ENCODE measurements at places on chromosomes 7 and 10. TPM values are rescaled to one million over a fixed set of nuclear protein-coding genes. Genes with fewer than 3 reads are reported as not detected.
A peak's percentile ranks its signal among the peaks of the same experiment; 100 is the strongest.

Gene SPDYE2
- not detected for total RNA-seq

DNA sequence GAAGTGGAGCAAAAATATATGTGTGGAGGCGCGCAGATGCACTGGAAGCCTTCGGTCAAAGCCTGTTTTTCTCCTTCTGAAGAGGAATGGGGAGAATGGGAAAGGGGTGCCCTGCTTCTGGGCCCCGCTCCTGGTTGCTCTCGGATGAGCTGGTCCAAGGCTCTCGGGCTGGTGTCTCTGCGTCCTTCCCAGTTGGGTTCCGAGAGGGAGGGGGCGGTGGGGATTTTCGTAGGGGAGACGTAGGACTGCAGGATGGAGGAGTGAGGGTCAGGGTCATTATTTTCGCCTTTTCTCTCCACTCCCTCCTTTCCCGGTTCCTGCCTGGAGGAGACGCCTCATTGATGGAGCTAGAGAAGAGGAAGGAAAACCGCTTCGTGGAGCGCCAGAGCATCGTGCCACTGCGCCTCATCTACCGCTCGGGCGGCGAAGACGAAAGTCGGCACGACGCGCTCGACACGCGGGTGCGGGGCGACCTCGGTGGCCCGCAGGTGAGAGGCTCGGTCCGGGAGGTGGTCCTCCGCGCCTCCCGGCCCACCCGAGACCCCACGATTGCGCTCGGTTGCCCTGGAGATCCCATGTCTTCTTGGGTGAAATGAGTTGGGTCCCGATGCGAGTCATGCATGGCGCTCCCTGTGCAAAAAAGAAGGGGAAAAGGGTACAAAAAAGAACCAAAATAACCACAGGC, 790 bp downstream of the ADAM22 start:
- no peak for DNase-seq

DNA sequence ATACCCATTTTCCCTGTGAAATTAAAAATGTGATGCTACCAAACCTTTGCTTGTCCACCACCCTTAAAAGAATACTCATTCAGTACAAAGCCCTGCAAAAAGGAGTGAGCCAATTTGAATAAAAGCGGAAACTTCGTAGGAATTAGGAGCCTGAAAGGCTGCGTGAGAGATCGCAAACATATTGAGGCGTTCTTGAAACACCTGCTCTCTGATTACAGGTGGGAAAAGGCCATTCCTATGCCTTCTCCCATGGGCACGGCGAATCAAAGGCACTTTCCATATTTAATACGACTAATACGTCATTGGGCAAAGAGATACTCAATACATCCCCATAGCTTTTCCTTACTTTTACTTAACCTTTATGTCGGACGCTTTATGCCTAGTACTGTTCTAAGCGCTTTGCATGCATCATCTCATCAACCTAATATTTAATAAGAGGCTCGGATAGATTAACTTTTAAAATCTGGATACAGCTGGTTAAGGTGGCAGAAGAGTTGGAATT, 30.9 kb upstream of the KMT2E start:
- no peak for DNase-seq

GRCh38 chr10:88879534-88880281, at the start of gene STAMBPL1:
Gene STAMBPL1 (plus strand): TSS chr10:88880245. CDS start chr10:88901709, 21,464 bp downstream.
- DNase-seq = peak; percentile 35

DNA sequence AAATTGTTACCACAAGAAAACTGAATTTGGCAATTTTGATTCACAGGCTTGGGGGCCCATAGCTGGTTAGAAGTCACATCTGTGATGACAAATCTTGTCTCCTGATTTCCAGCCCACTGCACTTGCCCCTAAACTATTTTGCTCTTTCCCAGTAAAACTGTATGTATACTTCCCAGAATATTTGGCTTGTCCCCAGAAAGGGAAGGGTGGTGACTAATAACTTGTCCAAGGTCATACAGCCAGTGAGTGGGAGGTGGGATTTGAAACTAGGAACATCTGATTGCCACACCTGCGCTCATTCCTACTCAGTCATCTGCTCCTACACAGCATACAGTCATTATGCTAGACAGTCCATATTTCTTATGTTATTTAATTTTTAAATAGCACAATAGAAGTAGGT, 304.5 kb downstream of the SDHAF3 start:
- DNase-seq = no peak

Gene NME8
- total RNA-seq = 0.89 TPM

DNA sequence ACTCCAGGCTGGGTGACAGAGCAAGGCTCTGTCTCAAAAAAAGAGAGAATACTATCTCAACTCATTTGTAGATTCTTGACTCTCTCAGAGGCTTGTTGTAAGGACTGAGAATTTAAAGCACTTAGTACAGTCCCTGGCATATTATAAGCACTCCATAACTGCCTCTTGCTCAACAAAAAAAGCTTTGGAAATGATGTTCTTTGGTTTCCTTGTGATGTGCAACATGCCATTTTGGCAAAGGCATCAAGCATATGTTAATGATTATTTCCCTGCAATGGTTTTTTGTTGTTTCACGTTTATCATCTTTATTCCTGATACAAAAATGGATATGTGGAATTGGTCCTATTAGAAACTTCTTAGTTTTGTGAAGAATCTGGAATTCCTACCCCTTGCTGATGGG, 15.7 kb downstream of the NOLC1 start:
- no peak for DNase-seq

- no peak for DNase-seq
Observed at GRCh38 chr10:118626953-118627352, 31.5 kb upstream of the PRLHR start.

DNA sequence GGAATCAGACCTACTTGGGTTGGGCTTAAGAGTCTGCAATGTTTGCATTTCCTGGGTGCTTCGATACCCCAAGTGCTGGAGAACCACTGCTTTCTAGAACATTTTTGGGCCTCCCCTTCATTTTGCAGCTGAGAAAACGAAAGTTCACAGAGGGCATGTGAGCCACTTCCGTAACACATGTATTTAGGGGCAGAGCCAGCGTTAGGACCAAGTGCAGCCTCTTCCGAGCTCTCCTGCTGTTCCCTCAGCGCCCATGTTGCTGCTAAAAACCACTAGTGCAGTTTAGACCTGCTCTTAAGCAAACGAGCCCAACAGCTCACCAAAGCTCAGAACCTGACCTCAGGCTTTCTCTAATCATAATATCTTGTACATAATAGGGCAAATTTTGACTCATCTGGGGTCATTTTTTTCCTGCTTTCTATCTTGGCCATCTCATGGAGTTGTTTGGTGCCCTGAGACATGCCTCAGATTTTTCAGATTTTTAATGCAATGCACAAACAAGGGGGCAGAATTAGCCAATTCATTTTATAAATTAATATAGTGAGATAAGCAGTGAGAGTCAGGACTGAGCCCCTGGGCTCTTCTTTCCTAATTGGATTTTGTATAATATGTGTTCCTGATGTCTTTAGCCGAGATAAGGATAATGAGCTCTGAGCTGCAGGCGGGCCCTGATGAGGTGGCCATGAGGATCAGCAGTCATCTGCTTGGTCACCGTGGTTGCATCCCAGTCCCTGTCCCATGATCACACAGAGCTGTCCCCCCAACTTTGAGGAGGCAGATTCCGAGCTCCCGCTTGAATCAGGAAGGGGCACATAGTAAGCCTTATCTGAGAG, 12.9 kb downstream of the BAG3 start:
- no peak for DNase-seq

- no peak for DNase-seq
Observed at GRCh38 chr10:59373071-59373470, 10.7 kb upstream of the FAM13C start.

Gene FXYD4
- 1.6 TPM for total RNA-seq

DNA sequence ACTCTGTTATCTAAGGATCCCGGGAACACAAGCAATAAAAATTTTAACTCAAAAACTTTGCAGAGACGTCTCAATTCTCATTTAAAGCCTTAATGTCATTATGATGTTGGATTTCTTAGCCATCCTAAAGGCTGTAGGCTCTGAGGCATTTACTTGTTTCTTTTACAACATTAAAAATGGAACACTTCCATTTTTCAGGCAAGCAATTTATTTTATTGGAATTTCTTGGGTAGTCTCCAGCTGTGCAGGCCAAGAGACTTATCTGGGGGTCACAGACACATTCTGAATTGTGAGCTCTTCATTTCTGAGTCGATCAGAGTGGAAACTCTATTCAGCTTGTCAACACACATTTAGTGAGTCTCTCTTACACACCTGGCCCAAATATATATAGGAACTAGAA, 48.0 kb upstream of the KIF5B start:
- no peak for DNase-seq

Gene GRM3
- total RNA-seq = 0.09 TPM

Gene GPC2
- 5.6 TPM for total RNA-seq

DNA sequence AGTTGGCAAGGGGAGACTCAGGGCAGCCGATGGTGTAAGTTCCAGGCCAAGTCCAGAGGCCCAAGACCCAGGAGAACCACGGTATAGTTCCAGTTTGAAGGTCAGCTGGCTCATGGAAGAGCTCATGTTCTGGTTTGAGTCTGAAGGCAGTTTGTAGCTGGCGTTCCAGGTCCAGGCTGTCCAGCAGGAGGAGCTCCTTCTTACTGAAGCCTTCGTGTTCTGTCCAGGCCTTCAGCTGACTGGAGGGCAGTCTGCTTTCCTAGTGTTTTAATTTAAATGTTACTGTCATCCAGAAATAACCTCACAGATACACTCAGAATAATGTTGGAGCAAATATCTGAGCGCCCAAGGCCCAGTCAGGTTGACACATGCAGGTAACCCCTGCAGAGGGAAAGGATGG, 4.2 kb downstream of the SUN1 start:
- DNase-seq = no peak

GRCh38 chr10:126569513-126570244, 100.8 kb downstream of the C10orf90 start:
- DNase-seq = no peak

DNA sequence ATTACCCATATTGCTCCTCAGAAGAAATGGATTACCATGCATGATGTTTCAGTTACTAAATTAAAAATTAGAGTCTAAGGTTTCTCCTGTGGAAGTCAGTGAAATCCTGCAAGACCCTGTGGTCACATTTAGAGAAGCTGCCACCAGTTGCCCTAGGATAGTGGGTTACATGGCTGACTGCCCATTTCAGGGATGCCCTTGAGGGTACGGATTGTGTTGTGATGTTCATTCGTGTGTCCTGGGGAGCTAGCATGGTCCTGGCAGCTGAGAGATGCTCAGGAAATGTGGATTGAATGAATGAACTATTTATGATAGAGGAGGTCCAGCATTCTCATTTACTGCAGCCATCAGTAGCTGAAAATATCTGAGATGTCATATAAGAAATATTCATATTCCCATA, 55.1 kb downstream of the TMEM178B start:
- no peak for DNase-seq

GRCh38 chr10:125333769-125334168, 173.4 kb upstream of the CTBP2 start:
- no peak for DNase-seq

DNA sequence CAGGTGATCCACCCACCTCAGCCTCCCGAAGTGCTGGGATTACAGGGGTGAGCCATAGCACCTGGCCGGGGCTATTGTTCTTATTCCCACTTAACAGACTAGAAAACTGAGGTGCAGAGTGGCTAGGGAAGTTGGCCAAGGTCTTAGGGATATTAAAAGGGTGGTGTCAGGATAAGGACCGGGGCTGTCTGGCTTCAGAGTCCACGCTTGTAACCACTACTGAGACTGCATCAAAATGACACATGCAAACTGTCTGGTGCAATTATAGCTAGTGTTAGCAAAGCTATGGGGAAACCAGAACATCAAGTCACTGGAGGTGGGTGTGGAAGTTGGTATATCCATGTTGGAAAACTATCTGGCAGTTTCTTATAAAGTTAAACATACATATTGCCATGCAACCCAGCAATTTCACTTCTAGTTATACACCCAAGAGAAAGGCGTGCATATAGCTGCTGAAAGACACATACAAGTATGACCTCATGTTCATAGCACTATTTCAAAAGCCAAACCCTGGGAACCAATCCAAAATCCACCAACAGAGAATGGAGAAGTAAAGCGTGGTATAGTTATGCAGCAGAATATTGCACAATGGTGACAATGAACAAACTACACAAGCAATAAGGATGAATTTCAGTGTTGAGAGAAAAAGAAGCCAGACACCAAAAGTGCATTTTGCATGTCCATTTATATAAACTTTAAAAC, 33.9 kb upstream of the EEPD1 start:
- peak; percentile 73 for DNase-seq

DNA sequence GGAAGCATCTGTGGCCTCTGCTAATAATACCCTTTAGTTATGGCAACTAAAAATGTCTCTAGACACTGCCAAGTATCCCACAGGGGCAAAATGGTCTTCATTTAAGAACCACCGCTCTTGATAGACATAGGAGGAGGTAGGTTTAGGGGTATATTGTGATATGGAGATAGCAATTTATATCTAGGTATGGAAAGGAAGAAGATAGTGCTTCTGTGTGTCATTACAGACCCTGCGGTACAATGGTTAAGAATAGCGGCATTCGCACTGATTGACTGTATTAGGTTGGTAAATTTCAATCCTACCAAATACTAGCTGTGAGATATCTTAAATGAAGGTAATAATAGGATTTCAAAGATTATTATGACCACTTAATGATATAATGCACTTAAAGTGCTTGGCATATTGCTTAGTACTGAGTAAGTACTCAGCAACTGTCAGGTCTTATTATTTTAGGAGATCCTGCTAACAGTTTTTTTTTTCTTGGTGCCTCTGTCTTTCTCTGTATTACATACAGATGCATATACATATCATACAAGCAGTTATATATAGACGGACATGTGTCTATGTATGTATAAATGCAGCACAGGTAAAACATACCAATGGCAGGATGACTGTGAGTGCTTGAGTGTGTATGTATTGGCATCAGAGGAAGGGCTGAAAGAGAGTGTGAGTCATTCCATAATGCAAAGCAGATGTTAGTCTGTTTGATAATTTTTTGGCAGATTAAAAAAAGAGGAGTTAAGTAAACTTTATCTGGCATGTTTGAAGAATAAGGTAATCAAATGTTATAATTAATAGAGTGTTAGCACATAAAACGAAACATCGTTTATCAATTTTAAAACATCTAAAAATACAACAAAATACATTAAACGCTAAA, 50.0 kb upstream of the ITGB8 start:
- no peak for DNase-seq

DNA sequence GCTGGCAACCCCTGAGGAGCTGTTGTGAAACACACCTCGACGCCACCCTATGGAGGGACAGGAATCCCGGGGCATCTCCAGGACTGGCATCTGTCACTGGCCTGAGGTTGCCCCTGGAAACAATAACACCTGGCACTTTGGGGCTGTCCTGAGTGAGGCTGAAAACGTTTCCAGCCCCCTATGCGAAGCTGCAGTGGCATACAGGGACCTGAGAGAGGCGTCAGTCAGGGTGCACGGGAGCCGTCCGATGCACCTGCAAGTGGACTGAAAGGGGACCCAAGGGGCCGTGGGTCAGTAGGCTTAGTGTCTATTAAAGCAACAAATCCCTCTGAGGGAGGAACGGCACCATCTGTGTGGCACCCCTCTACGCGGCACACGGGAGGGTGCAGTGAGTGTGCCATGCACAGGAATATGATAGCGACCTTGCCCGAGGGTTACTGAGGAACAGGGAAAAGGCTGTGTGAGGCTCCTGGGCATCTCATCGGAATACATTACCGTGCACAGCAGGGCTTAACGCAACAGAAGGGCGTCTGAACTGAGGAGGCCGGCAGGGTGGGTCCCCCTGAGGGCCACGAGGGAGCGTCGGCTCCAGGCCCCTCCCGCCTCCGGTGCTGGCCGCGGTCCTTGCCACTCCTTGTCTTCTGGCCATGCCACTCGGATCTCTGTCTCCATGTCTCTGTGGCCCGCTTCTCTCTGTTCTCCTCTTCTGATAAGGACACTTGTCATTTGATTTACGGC, 50.4 kb downstream of the FOXL3 start:
- DNase-seq = no peak
